ENCODE measurements at places on chromosomes 6 and 20.

GRCh38 chr6:169239181-169239580 lies 14.5 kb downstream of the THBS2 start:
- no peak for DNase-seq

DNA sequence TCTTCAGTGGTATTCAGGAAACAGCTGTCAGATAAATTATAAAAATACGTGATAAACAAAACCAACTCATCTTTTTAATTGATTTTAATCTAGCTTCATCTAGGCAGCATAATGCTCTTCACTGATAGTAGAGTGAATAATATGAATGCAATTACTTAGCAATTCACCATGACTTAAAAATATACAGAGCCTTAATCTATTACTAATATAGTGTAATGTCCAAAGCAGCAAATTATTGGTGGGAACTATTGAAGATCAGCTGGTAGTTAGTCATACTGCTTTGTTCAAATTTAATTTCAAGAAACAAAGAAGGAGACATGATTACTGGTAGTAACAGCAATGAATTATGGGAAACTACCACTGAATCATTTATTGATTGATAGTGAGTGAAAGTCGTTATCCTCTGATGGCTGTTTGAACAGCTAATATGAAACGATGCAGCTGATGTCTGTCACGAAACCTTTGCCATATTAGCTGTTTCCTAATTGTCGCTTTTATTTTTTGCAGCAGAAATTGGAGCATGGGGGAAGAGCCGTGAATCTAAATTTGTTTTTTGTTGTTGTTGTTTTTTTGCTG lies 99.2 kb downstream of the NKAIN2 start:
- DNase-seq, result no peak

- no peak for DNase-seq
Measured at GRCh38 chr20:24118034-24118433, 129.5 kb upstream of the GGTLC1 start.

- DNase-seq, result no peak
Measured at GRCh38 chr6:22699151-22699550, 129.8 kb downstream of the HDGFL1 start.

DNA sequence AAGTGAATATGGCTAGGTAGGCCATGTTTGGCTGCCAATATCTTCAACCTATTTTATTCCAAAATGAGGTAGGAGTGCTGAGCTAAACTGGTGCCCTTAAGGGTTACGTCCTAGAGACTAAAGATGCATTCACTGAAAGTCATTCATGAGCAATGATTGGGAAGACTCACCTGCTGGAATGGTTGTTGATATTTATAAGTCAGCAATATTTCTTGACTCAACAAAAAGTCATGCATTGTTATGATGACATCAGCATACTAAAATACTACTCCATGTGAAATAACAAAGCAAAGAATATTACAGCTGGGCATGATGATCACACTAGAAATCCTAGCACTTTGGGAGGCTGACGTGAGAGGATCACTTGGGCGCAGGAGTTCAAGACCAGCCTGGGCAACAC lies 17.6 kb upstream of the NUP153 start:
- no peak for DNase-seq

DNA sequence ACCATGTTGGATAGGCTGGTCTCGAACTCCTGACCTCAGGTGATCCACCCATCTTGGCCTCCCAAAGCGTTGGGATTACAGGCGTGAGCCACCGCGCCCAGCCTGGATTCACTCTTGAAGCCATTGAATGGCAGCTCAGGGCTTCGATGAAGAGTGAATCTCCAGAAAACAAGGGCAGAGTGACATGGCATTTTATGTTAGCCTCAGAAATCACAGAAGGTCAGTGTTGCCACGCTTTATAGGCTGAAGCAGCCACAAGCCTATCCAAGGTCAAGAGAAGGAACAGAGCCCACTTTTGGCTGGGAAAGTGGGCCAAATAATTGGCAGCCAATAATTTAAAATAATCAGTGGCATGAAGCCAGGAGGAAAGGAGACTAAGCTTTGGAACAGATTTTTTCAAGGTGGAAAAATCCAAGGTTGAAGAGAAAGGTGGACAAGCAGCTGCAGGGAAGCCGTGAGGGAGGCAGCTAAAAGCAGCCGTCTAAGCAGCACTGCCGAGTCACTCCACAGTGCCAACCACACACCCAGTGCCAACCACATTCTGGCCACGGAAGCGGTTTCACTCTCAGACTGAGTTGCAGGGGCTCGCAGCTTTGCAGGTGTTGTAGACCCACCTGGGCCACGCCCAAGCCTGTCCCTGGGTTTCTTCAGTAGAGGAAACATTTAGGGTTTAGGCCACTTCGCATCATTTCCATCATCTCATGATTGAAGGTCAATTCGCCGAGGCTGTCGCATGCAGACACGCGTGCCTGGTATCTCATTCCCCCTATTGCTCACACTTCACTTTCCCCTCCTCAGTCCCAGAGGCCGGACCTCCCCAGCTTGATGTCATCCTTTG lies 17.4 kb upstream of the AVP start:
- DNase-seq, result peak; percentile 50

DNA sequence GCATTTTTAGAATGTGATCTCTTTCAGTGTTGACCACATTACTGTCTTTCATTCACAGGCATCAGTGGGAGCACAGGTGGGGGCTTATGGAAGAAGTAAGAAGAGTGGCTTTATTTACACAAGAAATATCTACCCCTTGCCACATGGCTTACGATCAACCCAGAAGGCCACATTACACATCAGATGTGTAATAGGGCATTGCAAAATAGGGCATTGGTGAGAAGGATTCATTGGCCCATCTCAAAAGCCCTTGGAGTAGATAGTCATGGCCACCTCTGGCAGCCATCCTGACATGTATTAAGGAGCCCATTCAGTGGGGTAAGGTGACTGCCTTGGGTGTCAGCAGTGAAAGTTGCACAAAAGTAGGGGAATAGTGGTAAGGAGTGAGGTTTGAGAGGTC lies 97.5 kb downstream of the MAFB start:
- no peak for DNase-seq

DNA sequence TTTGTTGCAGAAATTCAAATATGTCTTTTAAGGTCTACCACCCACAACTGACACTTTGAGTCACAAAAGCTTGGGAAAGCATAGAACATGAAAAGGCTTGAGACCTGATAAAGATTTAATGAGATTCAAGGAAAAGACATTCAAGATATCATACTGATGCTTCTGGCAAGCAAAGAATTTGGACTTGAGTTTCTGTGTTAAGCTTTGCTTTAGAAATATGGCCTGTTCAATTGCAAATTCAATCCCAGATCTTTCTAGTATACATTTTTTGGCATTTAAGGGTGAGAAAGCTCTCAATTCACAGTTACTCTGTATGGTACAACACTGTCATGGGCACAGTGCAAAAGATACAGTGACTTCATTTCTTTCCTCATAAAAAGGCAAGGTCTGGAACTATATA lies 38.9 kb upstream of the LAMP5 start:
- no peak for DNase-seq

DNA sequence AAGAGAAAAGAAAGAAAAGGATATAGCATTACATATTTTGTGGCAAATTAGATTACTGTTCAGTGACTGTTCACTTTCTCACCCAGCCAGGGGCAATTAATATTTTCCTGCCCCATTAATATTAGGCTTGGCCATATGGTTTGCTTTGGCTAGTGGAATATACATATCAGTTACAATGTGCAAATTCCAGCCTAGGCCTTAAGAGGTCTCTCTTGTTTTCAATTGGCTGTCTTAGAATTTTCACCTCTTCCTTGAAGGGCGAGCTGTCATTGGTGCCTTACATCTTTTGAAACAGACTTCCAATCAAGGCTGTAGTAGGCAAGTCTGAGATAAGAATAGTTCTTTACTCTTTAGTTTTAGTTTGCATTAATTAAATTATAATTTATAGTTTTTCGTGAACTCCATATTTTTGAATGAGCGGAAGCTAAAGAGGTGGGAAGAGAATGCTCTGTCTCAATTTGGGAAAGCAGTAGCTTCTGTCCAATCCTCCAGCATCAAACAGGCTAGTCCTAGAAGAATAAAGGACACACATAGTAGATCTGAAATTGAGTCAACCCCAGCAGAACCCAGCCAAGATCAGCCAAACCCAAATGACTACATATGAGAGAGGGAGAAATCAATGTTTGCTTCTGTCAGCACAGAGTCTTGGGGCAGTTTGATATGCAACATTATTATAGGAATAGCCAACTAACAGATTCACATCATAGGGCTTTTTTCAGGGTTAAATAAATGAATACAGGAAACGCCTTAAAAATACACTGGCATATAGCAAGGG lies 6.3 kb upstream of the CSNK2A1 start:
- DNase-seq, result no peak

- DNase-seq, result peak; percentile 75
Measured at GRCh38 chr20:41003143-41003935, 25.3 kb upstream of the TOP1 start.

GRCh38 chr20:51955756-51956155 lies 153.4 kb upstream of the SALL4 start:
- no peak for DNase-seq

- DNase-seq, result no peak
Measured at GRCh38 chr6:39792540-39793450, 619 bp downstream of the DAAM2 start.

- no peak for DNase-seq
Measured at GRCh38 chr20:47691625-47692024, 93.7 kb downstream of the SULF2 start.

- DNase-seq, result no peak
Measured at GRCh38 chr20:63456429-63457284, 15.8 kb downstream of the KCNQ2 start.

- no peak for DNase-seq
Measured at GRCh38 chr6:114941078-114941477, 598.3 kb upstream of the HS3ST5 start.

GRCh38 chr6:53540129-53540692 lies 4.7 kb downstream of the GCLC start:
- no peak for DNase-seq

GRCh38 chr6:108662702-108663101 lies 102.0 kb downstream of the FOXO3 start:
- no peak for DNase-seq

DNA sequence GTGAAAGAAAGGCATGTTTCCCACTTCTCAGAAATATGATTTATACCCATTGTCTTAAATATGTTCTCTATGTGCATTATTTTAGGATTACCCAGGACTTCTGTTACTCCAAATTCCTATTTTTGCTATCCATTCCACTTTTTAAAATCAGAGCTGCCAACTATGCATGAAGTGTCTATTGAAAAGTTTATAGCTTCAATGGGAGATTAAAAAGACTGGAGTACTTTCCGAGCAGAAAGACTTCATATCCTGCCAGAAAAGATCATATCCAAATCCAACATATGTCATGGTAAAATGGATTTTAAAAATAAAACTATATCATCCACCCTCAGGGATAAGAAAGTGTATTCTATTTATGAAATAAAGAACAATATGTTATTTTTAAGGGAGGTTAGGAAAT lies 212.7 kb downstream of the COL12A1 start:
- DNase-seq, result no peak

- peak; percentile 71 for DNase-seq
Measured at GRCh38 chr6:87151781-87152525, 3.4 kb upstream of the ZNF292 start.

DNA sequence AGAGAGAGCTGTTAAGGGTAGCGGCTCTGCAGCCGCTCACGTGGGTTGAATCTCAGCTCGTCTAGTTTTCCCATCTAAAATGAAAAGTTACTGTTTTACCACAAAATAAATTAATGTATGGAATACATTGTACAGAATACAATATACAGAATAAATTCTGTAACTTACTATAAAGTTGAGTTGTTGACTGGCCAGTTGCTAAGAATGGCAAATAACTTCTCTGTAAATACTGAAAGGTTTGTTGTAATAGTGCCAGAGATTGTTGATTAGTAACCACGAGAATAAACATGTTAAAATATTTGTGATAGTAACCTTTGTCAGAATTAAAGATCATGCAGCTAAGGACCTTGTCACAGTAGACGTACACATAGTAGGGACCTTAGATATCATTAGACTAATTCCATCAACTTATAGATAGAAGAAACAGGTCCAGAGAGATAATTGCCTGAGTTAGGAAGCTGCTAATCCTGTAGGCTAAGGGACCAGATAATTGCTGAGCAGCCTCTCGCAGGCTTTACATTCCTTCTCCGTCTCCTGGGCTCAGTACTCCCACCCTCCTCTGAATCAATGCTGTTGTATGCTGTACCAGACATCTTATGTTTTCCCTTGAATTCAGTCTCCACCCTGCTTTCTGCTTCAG lies 544 bp upstream of the NRM start:
- DNase-seq, result no peak

- no peak for DNase-seq
Measured at GRCh38 chr6:35046103-35046502, 95.0 kb downstream of the TCP11 start.

GRCh38 chr6:27836783-27837624 lies 75.2 kb downstream of the OR2B2 start:
- DNase-seq, result peak; percentile 39

GRCh38 chr6:88383183-88383582 lies 217.0 kb upstream of the CNR1 start:
- DNase-seq, result no peak

DNA sequence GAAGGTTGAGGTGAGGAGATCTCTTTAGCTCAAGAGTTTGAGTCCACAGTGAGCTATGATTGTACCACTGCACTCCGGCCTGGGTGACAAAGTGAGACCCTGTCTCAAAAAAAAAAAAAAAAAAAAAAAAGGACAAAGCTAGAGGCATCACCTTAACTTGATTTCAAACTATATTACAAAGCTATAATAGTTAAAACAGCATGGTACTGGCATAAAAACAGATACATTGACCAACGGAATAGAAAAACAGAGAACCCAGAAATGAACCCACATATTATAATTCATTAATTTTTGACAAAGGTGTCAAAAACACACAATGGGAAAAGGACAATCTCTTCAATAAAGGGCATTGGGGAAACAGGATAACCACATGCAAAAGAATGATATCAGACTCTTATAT lies 50.8 kb upstream of the MBOAT1 start:
- DNase-seq, result no peak

DNA sequence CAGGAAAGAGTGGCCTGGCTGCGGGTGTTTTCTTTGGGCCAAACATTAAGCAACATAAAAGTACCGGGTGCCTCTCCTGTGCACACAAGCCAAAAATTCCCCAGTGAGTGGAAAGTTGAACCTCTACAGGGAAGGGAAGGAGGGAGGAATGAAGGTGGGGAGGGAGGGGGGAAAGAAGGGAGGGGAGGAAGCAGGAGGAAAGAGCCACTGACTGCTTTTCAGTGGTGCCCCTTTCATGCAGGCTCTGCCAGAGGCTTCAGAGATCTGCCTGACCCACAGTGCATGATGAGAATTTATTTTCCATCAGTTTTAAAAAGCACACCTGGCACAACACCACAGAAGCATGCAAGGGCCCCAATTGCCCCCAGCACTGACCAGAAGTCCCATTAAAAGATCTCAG lies 27.5 kb upstream of the AVP start:
- DNase-seq, result no peak

DNA sequence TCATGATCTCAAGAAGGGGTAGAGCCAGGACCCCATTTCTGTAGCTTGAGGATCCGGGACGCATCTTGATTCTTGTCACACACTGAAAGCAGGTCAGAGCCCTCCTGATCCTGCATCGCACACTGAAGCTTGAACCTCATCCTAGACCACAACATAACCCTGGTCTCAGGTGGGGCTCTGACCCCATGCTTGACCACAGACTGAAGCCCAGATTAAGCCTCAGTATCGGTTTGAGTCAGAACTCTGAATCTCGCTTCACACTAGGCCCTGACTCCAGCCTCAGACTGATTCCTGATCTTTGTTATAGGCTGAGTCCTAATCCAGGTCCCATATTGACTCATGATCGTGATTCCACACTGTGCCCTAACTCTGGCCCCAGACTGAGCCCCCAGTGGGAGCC lies 8.5 kb upstream of the RSPO4 start:
- no peak for DNase-seq

- peak; percentile 69 for DNase-seq
Measured at GRCh38 chr20:58890518-58891085, 38.1 kb downstream of the GNAS start.
